Renal cortex interstitium (tissue), 15 donors: ENCODE measurements at places on chromosomes 11 and 22. TPM values are rescaled to one million over a fixed set of nuclear protein-coding genes. Genes with fewer than 3 reads are reported as not detected.

Gene WNT7B
- 9.6 TPM for polyA plus RNA-seq

DNA sequence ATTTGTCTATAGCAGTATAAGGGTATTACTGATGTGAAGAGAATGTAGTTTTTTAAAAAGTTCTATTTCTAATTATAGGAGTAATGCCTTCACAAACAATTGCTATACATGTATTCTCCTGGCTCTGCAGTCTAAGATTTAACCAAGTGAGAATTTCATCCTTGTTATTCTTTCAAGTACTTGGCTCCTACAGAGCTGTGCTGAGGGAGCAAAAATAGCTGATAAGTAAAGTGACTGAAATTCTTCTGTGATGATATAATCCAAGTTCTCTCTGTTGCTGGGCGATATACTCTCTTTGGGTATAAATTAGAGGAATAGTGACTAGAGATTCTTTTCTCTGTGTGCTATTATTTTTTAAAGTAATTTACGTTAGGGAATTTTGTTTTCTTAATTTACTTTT, 68.0 kb downstream of the PGR start:
- DNase-seq, result no peak

- DNase-seq, result no peak
These were observed 15.3 kb upstream of the ZC3H12C start for GRCh38 chr11:110077831-110078325.

Gene NOX4
- polyA plus RNA-seq, result 53.8 TPM

DNA sequence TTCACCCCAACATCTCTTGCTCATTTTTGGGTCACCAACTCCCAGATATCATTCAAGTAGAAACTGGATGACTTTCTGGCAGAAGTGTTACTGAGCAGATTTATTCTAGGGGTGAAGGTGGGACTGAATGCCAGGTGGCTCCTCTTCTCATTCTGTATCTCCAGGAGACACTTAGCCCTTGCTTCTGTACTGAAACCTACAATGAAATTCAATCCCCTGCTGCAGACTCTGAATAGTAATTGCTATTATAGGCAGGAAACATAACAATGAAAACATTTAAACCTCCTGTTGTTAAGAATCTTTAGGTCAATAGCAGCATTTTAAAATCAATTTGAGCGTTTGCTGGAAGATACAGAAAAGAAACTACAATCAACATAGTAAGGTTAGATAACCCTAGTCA, 879.4 kb upstream of the TENM4 start:
- no peak for DNase-seq
